ENCODE measurements at places on chromosomes 1 and 21.
A peak's percentile ranks its signal among the peaks of the same experiment; 100 is the strongest.

- no peak for DNase-seq
Observed at GRCh38 chr1:163201906-163202305, 810 bp downstream of the RGS5 start.

- no peak for DNase-seq
Observed at GRCh38 chr1:64038965-64039364, 164.5 kb upstream of the UBE2U start.

DNA sequence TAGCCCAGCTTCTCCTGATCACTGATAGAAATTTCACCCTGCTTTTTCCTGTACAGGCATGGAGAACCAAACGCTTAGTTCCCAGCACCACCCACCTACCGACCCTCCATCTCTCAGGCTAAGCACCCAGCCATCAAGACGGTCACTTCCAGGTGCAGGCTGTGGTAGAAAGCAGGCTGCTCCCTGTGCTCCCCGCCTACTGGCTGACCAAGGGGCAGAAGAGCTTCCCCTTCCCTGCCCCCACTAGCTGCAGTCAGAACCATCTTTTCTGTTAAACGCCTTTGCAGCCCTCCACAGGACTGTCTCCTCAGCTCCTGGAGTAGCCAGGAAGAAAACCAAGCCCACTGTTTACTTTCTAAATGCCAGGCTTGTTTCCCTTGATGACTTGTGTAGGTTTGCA, 23.0 kb downstream of the SPATA46 start:
- no peak for DNase-seq

DNA sequence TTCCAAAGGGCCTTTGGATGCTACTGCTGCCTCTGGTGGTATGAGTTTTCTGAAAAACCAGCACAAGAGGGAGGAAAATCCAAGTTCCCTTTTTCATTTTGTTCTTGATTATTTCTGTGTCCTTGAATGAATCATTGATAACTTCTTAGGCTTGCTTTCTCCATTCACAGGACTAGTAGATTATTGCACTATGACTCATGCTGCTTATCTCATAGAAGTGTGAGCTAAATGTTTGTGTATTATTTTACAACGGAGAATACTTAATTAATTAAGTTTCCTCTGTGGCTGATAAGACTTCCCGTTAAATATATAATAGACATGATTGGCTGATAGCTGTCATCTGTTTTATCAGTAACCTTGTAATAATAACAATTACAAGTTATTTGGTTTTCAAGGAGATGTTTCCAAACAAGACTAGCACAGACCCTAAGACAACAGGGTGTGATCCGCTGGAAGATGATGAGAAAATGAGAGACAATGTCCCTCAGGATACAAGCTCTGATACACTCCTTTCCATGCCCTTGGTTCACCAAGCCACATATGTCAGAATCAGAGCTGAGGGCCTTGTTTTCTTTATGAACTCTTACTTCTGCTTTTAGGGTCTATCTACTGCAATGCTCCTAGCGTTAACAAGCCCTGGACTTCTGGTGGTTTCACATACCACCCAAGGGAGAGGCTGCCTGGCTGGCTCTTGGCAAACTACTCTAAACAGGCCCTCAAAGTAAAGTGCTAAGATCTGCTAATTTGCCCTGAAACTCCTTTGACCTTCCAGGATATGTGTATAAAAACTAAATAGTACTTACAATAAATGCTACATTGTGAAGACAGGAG, 1078.3 kb downstream of the TTLL7 start:
- DNase-seq = no peak

DNA sequence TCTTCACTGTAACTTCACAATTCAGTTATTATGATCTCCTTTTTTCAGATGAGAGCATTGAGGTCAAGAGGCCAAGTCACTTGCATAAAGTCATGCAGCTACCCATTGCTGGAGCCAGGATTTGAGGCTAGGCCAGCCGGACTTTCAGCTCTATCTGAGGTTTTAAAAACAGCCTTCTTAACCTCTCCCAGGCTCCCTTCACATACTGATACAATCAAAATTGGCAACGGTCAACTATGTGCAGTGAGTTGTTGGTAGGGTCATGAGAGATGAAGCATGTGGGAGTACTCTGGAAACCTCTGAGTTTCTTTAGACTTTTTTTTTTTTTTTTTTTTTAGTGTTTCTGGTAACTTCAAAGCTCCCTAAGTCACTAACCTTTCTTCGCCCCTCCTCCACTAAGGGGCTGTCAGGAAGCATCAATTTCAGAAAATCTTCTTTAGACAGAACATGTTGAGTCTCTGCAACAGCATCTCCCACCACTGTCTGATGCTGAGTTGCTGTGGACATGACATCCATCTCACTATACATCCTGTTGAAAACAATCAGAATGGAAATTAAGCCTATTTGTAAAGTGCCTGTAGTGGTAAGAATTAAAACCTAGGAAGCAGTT, 201.8 kb downstream of the SIPA1L2 start:
- DNase-seq = no peak

DNA sequence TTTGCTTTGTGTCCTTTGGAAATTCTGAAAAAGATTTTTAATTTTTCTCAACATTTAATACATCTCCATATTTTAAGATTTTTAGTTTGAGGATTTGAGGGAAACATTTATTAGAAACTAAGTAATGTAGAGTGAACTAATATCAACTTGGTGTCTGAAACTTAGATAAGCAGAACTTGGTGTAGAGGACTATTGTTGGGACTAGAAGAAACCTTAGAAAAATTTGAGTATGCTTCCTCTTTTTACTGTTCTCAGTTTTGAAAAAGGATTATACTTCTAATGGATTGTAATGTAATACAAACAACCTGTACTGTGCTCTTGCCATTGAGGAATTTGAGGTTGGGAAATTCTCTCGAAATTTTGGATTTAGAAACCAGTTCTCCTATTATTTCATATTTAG, 2.4 kb downstream of the FNBP1L start:
- DNase-seq = no peak

- no peak for DNase-seq
Observed at GRCh38 chr1:177600936-177601335, 368.9 kb downstream of the SEC16B start.

DNA sequence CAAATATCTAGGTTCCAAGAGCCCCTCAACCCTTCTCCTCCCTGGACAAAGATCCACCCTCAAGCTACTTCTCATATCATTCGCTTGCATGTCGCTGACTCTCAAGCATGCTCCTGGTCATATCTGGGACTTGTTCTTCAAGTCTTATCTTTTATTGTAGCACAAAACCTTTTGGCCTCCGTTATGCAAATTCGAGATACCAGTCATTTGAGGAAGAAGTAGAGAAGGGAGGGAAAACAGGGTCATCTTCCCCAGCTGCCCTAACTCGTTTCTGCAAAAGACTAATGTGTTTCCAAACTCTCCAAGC, 63.8 kb upstream of the ETS2 start:
- no peak for DNase-seq

DNA sequence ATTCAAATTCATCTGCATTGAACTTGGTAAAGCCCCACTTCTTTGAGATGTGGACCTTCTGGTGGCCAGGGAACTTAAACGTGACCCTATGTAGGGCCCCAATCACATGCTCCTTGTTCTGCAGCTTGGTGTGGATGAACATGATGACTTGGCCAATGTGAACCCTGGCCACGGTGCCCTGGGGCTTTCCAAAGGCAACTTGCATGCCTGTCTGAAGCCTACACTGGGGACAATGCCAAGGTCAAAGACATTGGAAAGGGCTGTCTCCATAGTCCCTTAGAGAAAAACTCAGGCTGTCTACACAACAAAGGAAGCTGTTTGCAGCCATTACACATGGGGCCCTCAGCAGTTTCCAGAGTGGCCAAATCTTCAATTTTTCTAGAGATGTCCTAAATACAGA, 8.9 kb upstream of the VPS13D start:
- no peak for DNase-seq

- DNase-seq = no peak
Observed at GRCh38 chr1:224753491-224753890, 137.4 kb downstream of the CNIH3 start.

DNA sequence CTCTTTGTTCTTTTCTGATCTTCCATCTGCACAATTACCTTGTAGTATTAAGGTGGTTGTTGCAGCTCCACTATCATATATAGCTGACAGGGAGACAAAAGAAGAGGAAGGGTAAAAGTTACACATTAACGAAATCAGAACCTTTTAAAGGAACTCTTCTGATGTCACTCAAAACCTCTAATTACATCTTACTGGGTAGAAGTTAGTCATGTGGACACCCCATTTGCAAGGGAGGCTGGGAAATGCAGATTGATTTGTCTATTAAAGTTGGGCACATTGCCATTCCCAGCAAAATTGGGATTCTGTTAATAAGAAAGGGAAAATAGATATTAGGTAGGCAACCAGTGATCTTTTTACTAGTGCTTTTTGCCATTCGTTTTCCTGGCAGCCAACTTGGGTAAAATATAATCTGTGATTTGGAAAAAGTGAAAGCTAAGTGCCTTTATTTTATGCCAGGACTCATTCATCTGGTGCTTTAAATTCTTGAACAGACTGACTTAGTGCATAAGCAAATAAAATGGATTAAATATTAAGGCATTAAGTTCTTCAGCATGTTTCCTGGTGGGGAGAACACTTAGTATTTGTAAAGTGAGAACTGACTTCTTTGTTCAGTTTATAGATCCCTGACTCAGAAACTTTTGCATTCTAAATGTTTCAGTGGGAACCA, 71.3 kb downstream of the DNM3 start:
- no peak for DNase-seq

GRCh38 chr1:227225715-227226346, 92.5 kb downstream of the CDC42BPA start:
- no peak for DNase-seq

DNA sequence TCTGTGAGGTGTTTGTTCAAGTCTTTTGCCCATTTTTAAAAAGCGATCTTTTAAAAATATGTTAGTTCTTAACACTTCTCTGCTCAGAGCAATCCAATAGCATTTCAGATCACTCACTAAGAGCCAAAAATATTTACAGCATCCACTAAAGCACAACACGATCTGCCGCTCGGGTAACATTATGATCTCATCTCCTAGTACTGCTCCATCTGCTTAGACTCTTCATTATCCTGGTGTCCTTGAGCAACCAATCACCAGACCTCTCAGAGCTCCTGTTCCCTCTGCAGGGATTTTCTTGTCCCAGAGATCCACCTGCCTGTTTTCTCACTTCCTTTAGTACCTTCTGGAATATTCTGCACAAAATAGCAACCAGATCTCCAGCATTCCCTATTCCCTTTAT, 235.3 kb upstream of the ESRRG start:
- DNase-seq = no peak

DNA sequence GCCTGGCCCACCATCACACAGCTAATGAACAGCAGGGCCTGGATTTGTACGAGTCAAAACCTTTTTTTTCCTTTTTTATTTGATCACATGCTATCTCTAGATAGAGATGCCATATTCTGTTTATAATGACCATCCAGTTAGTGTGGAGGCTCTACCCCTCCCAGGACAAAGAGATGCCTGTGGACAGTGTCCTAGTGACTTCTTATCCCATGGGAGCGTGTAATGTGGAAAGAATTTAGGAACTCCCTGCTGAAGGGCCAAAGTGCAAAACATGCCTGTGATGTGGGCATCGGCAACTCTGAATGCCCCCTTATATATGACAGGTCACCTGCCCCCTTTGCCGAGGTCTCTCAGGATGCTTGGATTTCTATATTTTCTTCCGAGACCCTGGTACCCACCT, 292.2 kb downstream of the RRAGC start:
- no peak for DNase-seq

DNA sequence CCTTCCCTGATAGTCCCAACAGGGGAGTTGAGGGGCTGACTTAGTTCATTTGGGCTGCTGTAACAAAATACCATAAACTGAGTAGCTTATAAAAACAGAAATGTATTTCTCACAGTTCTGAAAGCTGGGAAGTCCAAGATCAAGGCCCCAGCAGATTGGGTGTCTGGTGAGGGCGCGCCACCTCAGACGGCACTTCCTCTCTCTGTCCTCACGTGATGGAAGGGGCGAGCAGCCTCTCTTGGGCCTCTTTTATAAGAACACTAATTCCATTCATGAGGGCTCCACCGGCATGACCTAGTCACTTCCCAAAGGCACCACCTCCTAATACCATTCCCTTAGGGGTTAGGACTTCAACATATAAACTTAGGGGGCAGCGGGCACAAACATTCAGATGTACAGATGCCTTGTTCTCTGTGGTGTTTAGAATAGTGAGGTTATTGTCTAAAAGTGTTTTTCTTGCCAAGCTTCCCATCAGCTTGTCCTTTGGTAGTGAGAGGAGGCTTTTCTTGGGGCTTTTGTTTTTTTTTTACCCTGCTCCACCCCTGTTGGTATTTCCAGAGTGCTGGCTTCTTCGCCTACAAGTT, 20.3 kb downstream of the NIPAL3 start:
- no peak for DNase-seq

DNA sequence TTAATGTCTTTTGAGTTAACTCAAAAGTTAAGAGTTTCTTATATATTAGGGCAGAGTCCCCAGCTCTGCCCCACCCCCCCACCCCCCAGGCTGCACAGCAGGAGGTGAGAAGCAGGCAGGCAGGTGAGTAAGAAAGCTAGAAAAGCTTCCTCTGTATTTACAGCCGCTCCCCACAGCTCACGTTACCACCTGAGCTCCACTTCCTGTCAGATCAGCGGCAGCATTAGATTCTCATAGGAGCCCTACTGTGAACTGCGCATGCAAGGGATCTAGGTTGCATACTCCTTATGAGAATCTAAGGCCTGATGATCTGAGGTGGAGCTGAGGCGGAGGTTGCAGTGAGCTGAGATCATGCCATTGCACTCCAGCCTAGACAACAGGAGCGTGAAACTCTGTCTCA, 81.9 kb downstream of the SIM2 start:
- no peak for DNase-seq

DNA sequence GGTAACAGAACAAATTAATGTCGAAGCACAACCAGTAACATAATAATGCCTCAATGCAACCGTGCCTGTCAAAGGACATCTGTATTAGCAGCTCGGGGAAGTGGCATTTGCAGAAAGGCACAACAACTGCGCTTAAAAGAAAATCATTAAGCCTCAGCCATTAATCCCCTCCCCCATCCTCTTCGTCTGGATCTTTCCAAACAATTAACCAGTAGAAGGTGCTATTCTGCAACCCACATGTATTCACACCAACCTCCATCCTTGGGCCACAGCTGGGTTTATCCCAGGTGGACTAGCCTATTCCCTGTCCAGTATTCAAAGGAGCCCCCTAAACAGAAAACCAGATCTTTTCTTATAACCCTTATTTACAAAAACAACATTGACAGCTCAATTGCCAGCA, 2.6 kb downstream of the RERE start:
- DNase-seq = no peak

- DNase-seq = no peak
Observed at GRCh38 chr1:86101616-86102015, 55.0 kb downstream of the COL24A1 start.

GRCh38 chr1:42680921-42681683, 1.1 kb upstream of the YBX1 start:
- no peak for DNase-seq

GRCh38 chr1:150444232-150444631, 43.0 kb upstream of the TARS2 start:
- DNase-seq = no peak

GRCh38 chr1:233998456-233998855, 94.0 kb downstream of the SLC35F3 start:
- no peak for DNase-seq

GRCh38 chr1:235093696-235094592, 34.7 kb downstream of the TOMM20 start:
- DNase-seq = peak; percentile 50

GRCh38 chr1:41381692-41382479, 20.7 kb downstream of the FOXO6 start:
- no peak for DNase-seq

GRCh38 chr1:35577071-35577998, 4.2 kb downstream of the TFAP2E start:
- DNase-seq = no peak

- DNase-seq = no peak
Observed at GRCh38 chr1:186512698-186513457, 52.0 kb upstream of the PDC start.

- no peak for DNase-seq
Observed at GRCh38 chr1:236370420-236370819, 23.7 kb upstream of the EDARADD start.
